ENCODE measurements at places on chromosomes 1 and 21. TPM values are rescaled to one million over a fixed set of nuclear protein-coding genes. Genes with fewer than 3 reads are reported as not detected.
A peak's percentile ranks its signal among the peaks of the same experiment; 100 is the strongest.

The PKLR gene
- not detected for total RNA-seq

DNA sequence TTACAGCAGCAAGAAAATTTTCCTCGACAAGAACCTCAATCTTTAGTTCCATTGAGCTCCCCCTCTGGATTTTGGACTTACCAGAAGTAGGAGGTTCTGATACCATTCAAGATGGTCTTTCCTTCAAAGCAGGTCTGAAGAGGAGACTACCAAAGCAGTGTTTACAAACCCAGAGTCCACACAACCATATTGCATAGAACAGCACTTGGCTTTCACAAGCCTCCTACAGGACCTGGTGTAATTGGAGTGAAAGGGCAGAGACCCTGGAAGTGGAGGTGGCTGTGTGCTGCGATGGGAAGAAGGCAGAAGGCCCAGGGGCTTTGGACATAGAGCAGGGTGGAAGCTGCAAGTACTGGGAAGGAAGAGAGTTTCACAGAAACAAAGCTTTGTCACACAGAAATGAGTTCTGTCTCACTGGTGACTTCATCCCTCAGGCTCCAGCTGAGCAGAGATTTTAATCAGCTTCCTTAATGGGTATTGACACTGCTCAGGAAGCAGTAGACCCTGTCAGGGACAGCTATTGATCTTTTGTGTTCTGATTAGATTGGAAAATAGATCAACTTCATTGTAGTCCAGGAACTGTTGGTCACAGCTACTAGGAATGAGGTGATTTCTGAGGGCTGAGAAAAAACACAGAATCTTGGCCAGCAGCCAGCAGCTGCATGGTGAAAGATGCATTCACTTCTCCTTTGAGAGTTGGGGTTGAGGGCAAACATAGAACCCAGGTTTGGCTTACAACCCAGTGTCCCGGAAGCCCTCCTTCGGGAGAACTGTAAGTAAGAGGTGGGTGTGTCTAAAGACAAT lies 124.0 kb downstream of the SYT2 start:
- peak; percentile 61 for DNase-seq

GRCh38 chr1:29201595-29202051 lies 19.9 kb upstream of the SRSF4 start:
- DNase-seq, result no peak

GRCh38 chr1:29643281-29643680 lies 407.0 kb downstream of the PTPRU start:
- no peak for DNase-seq

GRCh38 chr1:178057912-178058534 lies 35.9 kb upstream of the RASAL2 start:
- peak; percentile 14 for DNase-seq

DNA sequence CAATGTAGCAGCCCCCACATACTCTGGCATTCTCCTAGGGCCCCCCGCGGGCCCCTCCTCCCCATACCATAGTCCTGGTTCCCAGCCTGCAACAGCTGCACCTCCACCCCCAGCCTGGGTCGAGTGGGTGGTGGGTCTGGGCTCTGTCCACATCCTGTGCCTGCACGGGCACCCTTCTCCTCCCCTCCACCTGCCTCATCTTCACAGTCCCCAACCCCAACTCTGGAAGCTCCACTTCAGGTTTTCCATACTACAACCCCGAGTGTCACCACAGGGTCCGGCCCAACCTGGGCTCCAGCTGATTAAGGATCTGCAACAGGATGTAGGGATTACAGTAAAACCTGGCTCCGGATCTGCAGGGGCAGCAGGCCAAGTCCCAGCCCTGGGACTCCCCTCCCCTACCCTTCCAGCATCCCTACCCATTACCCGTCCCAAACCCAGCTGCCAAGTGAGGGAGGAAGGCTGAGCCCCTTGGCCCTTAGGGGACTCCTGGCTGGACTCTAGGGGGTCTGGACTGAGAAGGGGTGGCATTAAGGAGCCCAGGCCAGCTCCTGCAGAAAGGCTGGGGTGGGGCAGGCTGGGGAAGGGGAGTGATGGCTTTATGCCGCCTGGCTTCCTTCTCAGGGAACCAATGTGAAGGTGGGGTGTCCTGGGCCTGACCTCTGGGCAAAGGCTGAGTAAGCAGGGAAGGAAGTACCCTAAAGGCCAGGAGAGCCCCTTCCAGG lies 116.8 kb downstream of the CASZ1 start:
- peak; percentile 82 for DNase-seq

Measured in Daoy (cell line).